Aortic smooth muscle cell (primary cell): ENCODE measurements at places on chromosomes 13 and 19. TPM values are rescaled to one million over a fixed set of nuclear protein-coding genes. Genes with fewer than 3 reads are reported as not detected.

FCHO1 gene
- 0.68 and 0.92 TPM in 2 replicates for total RNA-seq

NLRP4 gene
- not detected in 2 replicates for total RNA-seq

CDC42EP5 gene
- 23.9 and 33.4 TPM in 2 replicates for total RNA-seq

SPTBN4 gene
- total RNA-seq, result 2.4 and 2.8 TPM in 2 replicates

HTR2A gene
- total RNA-seq, result 0.31 and 0.66 TPM in 2 replicates

ATCAY gene
- total RNA-seq, result not detected in 2 replicates

SIAH3 gene
- not detected in 2 replicates for total RNA-seq

GJB6 gene
- total RNA-seq, result not detected in 2 replicates

DNAJC3 gene
- 72.3 and 88.5 TPM in 2 replicates for total RNA-seq

ATXN8OS gene
- not detected in 2 replicates for total RNA-seq

CERS1 gene
- total RNA-seq, result 0.40 and 0.93 TPM in 2 replicates

NAPSA gene
- 0.06 and 0.13 TPM in 2 replicates for total RNA-seq

SH2D3A gene
- total RNA-seq, result not detected in 2 replicates

S1PR4 gene
- total RNA-seq, result not detected in 2 replicates
